ENCODE measurements at places on chromosomes 5 and 9.

DNA sequence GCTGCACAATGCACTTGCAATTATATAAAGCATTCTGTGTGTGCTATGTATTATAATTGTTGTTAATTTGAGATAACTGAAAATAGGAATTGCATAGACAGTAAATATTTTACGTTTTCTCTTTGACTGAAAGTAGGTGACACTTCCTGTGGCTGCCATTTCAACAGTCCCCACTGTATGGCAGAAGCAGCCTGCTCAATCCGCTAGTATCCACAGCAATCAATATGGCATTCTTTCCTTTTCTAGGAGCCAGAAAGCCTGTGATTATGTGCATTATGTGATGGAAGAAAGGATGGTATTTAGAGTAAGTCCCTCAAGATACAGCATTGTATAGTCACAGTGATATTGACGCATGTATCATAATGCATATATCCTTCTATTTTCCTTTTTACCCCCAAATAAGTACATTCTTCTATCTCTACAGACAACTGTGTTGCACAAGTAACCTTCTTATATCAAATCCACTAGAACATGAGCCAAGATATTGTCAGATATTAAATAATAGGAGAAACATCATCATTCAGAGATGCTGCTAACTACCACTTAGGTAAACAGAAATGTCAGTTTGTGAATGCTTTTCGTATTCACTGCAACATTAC, 59.7 kb downstream of the CARTPT start:
- no peak for DNase-seq

DNA sequence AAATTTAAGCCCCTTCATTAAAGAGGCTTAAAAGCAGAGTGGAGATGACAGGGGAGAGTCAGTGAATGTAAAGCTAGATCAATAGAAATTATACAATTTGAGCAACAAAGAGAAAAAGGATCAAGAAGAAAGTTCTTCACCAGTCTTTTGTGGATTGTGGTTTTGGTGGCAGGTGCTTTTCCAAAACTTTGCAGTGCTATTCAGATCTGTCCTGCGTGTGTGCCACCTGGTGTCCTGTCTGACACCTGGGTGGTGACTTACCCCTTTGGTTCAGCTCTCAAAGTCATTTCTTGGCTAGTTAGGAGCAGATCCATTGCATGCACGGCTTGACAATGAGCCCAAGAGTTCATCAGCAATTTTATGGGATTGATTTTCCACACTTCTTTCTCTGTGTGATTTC, 69.4 kb downstream of the SREK1 start:
- DNase-seq = no peak

DNA sequence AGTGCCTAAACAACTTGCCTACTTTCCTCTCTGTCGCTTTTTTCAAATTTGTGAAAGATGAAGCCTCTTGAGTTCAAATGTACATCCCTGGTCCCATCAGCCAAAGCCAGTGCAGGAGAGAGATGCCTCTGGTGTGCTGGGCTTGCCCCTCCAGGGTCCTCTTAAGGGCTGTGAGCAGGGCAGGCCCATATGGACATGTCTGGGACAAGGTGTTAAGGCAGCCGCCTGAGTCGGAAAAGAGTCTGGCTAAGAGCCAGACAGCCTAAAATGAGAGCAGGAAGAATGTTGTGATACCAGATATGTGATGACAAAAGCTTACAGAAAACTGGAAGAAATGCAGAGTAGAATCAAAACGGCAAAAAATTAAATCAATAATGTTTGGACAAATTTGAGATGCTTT, 72.5 kb downstream of the APTX start:
- DNase-seq = no peak

- DNase-seq = no peak
These were observed 24.0 kb upstream of the WDR38 start for GRCh38 chr9:124829334-124829669.

GRCh38 chr9:3951161-3951665, 348.7 kb downstream of the GLIS3 start:
- no peak for DNase-seq

- DNase-seq = no peak
These were observed 2277.2 kb upstream of the WWC1 start for GRCh38 chr5:166014256-166014655.

GRCh38 chr9:16413509-16414016, 456.9 kb downstream of the BNC2 start:
- no peak for DNase-seq

DNA sequence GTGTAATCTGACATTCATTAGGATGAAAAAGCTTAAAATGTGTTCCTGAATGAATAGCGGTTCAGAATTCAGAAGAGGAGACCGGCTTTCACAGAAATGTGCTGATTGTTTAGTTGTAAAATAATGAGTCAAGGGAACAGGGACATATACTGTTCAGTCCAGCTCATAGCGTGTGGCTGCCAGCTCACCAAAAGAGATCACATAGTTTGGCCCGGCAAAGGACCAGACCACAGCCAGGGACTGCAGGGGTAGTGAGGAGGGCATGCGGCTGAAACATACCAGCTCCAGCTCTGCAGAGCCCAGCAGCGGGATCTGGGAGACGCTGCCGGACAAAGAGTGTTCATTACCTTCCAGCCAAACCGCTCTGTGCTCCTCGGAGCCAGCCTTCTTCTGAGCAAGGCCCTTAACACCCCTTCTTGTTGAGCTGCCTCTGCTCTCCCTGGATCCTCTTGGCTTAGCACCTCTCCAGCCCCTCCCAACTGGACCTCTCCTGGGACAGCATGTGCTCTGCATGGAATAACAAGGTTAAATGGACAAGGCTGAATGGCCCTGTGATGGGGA, 116.8 kb upstream of the CNTLN start:
- DNase-seq = no peak

DNA sequence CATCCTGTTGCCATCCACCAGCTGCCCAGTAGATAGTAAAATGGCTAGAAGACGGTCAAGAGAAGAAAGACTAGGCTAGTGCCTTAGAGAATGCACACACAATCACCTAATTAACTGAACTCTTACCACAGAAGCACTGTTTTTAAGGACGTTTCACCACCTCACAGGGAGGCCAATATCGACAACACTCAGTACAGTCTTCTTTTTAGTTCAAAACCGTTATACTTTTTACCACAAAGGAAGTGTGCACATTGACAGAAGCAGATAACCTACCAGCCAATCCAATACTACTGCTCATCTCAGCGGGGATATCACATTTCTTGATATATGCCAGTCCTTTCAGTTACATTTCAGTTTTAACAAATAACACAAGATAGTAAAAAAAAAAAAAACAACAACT, 122.3 kb downstream of the GNAQ start:
- DNase-seq = no peak

DNA sequence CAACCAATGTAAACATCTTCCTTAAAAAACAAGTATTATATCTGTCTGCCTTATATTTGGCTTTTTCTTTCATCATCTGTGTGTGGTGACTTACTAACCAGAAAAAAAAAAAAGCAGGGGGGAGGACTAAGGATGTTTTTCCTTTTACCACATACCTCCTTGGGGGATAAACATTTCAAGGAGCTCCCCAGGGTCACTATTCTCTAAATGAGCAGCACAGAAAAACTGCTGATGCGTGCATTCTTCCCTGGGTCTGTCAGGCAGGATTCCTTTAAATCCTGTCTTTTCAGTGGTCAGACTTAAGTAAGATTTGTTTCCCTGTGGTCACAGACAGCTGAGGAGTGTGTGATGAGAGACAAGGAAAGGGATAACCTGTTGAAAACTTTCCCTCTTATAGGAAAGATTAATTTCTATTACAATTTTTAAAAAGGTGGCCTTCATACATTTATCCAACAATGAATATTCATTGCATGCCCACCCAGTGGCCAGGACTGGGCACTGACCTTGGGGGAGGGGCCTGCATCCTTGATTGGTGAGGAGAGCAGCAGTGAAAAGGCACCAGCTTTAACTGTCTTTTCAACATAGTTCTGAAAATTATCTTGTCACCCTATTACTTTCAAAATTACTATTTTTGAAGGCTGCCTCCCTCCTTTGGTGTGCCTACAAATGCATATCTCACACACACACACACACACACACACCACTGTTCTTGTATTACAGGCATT, 123.1 kb downstream of the TLE4 start:
- no peak for DNase-seq

DNA sequence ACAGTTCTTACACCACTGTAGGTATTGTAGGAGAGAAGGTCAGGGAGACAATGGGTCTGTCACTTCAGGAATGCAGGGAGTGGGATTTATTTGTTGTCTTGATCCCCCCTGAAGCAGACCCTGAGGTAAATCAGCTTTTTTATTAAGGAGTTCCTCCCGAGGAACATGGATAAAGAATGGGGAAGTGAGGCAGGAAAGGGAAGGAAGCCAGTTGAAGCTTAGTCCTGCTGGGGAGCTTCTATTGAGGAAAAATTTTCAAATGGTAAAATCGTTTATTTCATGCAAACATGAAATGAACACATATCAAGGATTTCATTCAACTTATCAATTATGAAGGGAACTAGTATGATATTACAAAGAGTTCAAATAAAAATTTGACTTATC, 318.6 kb upstream of the PIK3R1 start:
- no peak for DNase-seq

- no peak for DNase-seq
These were observed 122.7 kb upstream of the ALDH1B1 start for GRCh38 chr9:38269775-38270174.

- DNase-seq = no peak
These were observed 462.3 kb downstream of the CDH12 start for GRCh38 chr5:22390888-22391287.

DNA sequence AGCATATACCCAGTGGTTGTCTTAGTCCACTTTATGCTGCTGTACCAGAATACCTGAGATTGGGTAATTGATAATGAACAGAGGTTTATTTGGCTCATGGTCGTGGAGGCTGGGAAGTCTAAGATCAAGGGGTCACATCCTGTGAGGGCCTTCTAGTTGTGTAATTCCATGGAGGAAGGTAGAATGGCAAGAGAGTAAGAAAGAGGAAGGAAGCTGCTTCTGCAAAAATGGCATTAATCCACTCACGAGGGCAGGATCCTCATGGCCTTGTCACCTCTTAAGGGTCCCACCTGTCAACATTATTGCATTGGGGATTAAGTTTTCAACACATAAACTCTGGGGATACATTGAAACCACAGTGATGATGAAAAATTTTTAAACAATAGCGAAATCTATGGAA, 17.0 kb downstream of the BTNL8 start:
- DNase-seq = no peak

- no peak for DNase-seq
These were observed 778.1 kb downstream of the TLR4 start for GRCh38 chr9:118482306-118482705.

- no peak for DNase-seq
These were observed 714 bp downstream of the SEC24A start for GRCh38 chr5:134649163-134649835.

DNA sequence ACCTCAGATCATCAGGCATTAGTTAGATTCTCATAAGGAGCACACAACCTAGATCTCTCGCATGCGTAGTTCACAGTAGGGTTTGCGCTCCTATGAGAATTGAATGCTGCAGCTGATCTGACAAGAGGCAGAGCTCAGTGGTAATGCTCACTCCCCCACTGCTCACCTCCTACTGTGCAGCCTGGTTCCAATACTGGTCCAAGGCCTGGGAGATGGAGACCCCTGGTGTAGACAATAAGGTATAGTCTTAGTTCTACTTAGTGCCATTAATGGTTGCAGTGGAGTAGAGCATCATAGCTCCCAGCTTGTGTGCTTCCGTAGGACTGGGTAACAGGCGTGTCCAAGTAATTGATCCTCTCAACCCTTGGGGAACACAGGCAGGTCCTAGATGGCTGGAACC, 70.4 kb upstream of the ANKRD55 start:
- no peak for DNase-seq

Measured in activated T-helper 1 cell treated with Interleukin-2 at 50 U/mL for 16 hours (primary cell).